Right ventricle myocardium superior (tissue), 1 donor: ENCODE measurements at places on chromosomes 6 and 20. TPM values are rescaled to one million over a fixed set of nuclear protein-coding genes. Genes with fewer than 3 reads are reported as not detected.

DNA sequence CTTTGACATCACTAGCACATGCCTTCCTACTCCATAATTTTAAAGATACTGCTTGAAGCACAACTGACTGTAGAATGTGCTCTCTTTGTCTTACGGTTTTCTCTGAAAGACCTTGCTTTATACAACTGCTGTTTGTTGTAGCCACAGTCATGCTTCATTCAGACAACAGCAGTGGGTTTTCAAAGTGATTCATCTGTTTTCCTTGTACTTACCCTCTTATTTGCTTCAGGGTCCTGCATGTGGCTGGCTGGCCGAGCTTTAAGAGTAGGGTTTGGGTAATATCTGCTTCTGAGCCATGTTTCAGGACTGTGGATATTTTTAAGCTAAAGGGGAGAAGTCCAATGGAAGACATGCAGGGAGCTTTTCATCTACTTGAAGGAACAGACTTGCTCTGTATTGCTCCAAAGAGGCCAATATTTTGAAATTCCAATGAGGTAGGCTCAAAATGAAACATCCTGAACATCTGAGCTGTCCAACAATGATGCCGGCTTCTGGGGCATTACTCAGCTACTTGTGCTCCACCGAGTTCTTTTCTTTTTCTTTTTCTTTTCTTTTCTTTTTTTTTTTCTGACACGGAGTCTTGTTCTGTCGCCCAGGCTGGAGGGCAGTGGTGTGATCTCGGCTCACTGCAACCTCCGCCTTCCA, 160.2 kb upstream of the SGK1 start:
- no peak for DNase-seq

- no peak for DNase-seq
Observed at GRCh38 chr20:37850036-37850592, 52.8 kb upstream of the VSTM2L start.

DNA sequence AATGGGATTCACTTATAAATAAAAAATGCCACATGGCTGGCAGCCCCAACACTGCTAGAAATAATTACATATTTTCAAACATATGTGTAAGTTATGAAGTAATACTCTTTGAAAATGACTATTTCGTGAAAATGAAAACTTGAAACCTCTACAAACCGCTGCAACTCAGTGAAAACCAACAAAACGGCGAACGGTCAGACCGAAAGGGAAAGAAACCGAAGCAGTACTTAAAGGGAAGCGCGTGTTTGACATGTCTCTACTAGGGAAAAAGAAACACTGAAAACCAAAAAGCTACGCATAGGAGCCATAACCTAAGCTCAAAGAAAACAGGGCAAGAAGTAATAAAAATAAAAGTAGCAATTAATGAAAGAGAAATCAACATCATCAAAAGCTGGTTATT, 121.0 kb upstream of the GGTLC1 start:
- no peak for DNase-seq

DNA sequence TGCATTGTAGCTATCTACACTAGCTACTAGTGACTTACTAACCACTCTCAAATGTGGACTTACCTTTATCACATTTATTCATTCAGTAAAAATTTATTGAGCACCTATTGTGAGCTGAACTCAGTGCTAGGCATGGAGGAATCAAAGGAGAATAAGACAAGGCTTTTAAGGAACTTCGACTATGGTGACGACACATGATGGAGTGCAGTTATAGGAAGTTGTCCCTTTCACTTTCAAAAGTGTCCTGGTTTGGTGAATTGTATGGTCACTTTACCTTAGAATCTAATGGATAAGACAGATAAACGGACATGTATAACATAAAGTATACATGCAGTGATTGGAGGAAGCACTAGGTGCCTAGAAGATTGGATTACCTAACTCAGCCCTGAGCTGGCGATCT, 4.3 kb downstream of the AKAP7 start:
- no peak for DNase-seq

GRCh38 chr6:108556866-108557493, 3.7 kb upstream of the FOXO3 start:
- no peak for DNase-seq

- DNase-seq = peak; percentile 63
Observed at GRCh38 chr6:44002593-44003344, 124.5 kb downstream of the MRPL14 start.

DNA sequence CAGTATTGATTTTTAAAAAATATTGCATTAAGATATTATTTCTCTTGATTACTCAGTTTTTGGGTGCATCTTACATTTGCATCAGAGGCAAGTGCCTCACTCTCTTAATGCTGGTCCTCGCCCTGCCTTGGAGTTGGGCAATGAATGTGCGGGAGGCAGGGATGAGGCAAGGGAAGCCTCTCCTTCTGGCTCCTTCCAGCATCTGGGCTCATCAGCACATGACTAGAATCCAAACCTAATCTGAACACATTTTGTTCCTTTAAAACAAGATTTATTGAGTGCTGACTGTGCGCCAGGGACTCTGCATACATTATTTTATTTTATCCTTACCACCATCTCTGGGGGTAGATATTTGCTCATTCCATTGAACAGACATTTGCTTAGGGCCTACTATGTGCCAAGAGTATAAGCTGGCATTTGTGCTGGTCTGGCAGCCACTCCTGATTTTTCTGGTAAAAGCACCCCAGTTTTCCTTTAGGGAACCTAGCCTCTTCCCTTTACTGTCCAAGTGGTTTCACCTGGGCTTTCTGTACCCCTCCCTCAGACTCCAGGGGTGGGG, 71.9 kb upstream of the ZNFX1 start:
- DNase-seq = no peak

PXDC1 gene
- total RNA-seq = 24.3 TPM

UNC93A gene
- not detected for total RNA-seq

THEMIS gene
- 0.13 TPM for total RNA-seq
